NCI-H524 treated with DMSO at 0.1 percent for 48 hours (cell line): ENCODE measurements at places on chromosomes 2 and 18.

DNA sequence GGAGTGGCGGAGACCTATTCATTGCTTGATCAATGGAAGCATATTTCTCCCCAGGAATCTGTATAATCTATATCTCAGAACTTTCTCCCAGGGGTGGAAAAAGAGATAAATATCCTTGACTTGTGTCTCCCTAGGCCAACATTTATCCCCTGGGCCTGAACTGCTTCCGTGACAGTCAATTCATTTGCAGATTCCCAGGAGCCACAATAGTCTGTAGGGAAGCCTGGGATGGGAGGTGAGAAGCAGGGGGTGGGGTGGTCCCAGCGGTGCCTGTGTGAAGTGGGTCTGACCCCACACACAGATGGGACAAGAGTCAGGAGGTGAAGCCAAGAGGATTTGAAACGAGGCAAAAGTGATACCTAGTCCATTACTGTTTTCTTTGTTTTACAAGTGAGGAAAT, 166.8 kb downstream of the DPP10 start:
- no peak for DNase-seq

GRCh38 chr18:47935321-47936055, 5.0 kb upstream of the SMAD2 start:
- DNase-seq = no peak

DNA sequence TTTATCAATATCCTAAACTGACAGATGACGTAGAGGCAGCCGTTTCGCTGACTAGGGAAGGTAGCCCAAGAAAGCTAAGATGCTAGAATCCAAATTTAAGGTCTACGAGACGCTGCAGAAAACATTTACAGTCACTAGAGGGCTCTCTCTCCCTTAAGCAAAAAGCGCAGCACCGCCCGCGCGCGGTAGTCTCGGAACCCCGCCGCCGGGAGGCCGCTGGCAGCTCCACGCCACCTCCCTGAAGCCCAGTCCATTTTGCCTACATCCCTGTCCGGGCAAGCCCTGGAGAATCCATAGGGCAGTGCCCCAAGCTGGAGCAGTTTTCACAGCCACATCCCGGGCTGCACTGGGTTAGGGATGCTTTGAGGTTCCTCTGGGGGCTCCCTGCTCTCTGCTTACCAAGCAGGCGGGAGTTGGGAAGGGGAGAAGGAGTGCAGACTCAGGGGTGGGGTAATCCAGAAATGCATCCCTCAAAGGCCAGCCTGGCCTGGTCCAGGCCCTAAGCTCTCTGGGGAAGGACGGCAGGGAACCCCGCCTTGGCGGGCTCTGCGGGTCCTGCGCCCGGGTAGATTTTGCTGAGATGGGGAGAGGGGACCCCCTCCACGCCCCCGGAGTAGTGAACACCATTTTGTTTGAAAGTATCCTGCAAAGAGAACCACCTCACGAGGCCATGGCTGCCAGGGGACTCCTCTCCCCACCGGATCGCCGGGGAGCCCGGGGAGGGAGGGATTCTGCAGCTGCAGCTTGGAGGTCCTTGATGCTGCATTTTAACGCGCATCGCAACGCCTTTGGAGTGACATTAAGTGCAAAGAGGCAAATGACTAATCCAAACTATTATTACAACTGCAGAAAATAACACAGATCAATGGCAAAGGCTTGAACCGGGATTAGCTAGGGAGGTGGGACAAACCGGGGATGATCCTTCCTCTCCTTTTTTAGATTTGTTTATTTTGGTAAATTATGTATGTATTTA, 1.3 kb upstream of the DPYSL5 start:
- peak; percentile 37 for DNase-seq

- DNase-seq = no peak
Observed at GRCh38 chr2:11995456-11995855, 249.0 kb downstream of the LPIN1 start.

DNA sequence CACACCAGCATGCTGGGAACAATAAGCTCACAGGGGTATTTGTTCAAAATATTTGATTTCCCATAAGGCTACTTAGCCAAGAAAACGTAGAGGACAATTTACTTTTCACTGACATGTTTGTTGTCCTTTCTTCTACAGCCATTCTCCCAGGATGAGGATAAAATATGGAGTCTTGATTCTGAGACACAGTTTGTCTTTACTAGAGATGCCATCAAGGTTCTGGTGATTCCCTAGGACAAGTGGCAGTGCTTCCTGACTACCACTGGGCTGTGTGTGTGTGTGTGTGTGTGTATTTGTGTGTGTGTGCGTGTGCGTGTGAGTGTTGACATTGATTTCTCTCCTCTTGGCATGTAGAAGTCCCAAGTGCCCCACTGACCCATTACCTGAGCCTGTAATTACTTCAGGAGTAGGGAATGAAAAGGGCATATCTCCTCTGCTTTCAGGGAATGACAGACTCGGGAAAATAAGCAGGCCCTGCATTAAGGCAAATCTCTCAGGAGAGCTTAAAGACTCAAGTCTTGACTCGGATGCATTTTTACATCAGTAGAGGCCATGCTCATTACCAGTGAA, 761.6 kb downstream of the DCC start:
- DNase-seq = no peak

DNA sequence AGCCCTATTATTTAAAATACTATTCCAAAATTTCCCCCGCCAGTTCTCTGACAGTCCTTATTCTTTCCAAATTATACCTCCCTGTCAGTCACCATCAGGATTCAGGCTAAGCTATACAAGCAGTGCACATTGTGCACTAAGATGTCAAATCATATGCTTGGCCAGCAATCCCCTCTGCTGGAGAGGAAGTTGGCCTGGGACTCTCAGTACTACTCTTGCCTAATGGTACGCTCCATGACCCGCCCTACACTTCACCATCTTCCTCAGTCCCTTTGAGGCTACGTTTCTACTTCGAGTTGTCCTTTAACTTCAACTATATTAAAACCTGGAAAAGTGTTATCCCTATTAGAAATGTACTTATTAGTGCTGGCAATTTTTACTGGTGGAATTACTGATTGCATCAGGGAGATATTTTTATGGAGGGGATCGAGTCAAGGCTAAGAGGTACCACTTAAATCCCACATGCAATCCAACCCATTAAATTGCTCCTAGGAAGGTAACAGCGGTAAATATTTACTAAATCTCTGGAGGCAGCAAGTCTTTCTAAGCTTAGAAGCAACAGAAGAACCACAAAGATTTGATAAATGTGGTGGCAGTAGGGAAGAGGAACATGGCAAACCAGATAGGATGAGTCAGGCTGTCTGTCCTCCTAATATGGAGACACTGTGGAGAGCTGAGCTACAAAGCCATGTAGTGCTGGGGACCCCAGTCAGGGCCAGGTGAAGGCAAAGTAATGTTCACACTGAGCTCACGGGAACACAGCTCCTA, 2.7 kb downstream of the USP40 start:
- no peak for DNase-seq

DNA sequence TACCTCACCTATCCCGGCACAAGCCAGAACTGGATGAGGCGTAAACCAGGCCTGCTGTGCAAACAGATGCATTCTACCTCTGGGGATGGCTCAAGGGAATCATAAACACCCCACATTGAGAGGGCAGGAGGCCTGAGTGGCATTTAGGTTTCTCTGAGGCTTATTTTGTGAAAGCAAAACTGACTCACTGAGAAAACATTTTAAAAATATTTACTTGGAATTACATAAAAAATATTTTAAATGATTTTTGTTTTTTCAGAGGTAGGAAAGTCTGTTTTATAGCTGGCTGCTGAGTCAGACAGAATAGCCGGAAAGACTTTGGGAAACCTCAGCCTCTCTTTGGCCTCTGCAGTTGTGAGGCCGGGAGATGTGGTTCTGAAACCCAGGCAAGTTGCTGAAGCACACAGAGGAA, 244.1 kb downstream of the NCKAP5 start:
- no peak for DNase-seq

GRCh38 chr2:146785101-146785500, 1059.7 kb upstream of the ACVR2A start:
- DNase-seq = no peak

GRCh38 chr2:208010506-208010905, 14.8 kb downstream of the PLEKHM3 start:
- DNase-seq = no peak

GRCh38 chr2:204663816-204664425, 118.6 kb downstream of the PARD3B start:
- DNase-seq = no peak

- DNase-seq = no peak
Observed at GRCh38 chr2:188305271-188305670, 13.6 kb downstream of the GULP1 start.

DNA sequence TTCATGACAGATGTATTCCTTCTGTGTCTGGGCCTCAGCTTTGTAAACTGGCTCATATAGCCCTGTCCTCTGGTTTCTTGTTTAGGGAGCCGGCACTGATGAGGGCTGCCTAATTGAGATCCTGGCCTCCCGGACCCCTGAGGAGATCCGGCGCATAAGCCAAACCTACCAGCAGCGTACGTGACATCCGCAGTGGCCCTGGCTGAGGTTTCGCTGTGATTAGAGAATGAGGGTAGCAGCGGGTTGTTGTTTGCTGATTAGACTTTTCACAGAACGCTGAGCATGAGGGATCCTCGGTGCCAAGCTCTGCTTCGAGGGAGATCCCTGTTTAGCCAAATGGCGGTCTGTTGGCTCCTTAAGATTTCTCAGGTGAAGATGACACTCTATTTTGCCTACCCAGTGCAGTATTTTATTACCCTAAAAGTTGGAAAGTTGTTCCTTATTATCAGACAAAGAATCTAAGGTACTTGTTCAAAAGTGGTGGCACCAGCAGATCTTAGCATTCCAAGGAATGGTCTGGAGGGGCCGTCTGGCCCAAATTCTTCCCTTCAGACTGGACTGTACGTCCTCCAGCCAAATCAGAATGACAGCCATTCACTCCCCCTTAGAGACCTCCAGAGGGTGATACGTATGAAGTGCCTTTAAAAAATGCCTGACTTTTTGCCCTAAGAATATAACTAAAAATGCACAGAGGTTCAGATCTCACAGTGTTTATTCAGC, 21.5 kb upstream of the GMCL1 start:
- no peak for DNase-seq

- no peak for DNase-seq
Observed at GRCh38 chr2:169752752-169753151, 19.1 kb downstream of the KLHL23 start.

- no peak for DNase-seq
Observed at GRCh38 chr2:138490673-138491494, 10.7 kb upstream of the SPOPL start.

- no peak for DNase-seq
Observed at GRCh38 chr2:229980431-229981184, 58.3 kb downstream of the FBXO36 start.

DNA sequence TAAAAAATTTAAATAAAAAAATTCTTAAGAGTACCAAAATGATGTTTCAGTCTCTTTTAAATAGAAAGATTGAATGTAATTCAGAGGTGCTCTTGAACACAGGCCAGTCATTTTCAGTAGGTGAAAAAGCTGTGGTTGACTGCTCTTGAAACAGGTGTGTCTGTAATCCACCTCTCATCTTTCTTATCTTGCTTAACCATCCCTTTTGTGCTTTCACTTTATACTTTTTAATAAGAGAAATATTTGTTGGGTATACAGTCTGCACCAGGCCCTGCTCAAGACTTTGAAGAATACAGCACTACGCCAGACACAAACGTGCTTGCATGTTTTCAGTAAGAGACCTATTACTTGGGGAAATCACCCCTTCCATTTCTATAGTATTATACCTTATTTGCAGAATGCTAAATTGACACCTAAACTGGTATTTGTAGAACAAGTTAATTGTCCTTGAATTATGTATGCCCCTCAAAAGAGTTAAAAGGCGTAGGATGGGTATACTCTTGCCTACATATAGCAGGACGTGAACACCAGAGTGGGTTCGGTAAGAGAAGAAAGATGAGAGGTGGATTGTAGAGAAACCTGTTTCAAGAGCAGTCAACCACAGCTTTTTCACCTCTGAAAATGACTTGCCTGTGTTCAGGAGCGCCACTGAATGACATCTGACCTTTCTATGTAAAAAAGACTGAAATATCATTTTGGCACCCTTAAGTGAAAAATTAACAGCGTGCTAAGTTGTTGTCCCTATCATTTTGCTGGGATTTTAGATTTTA, 4.0 kb upstream of the RTN4 start:
- no peak for DNase-seq

GRCh38 chr2:163077241-163077640, 238.7 kb upstream of the KCNH7 start:
- DNase-seq = no peak

GRCh38 chr18:11909061-11909455, 941 bp upstream of the MPPE1 start:
- DNase-seq = no peak

DNA sequence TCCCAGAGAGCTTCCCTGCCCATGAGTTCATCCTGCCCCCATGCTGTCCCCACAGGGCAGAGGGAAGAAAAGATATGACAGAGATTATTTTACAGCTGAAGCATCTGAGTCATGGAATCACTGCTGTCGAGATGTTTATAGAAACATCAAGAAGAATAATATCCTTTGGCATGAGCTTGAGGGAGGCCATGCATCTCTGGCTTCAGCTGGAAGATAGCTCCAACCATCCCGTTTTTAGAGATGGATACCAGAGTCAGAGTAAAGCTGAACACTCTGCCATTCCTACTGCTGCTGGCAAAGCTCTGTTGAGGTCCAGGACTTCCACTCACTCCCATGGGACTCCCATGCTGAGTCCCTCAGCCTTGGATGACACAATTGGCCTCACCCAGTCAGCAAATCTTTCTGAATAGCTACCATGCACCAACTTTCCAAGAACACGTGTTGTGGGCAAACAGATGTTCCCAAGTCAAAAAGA, 167.8 kb downstream of the TTC32 start:
- DNase-seq = no peak
